Thoracic aorta endothelial cell (primary cell): ENCODE measurements at places on chromosomes 13 and 19. TPM values are rescaled to one million over a fixed set of nuclear protein-coding genes. Genes with fewer than 3 reads are reported as not detected.

GNG8 gene
- total RNA-seq = not detected in 2 replicates

DBP gene
- total RNA-seq = 0.80 and 1.3 TPM in 2 replicates

HSD11B1L gene
- total RNA-seq = 3.2 and 3.5 TPM in 2 replicates

PLK5 gene
- not detected in 2 replicates for total RNA-seq
